ENCODE measurements at places on chromosomes 6 and 20. TPM values are rescaled to one million over a fixed set of nuclear protein-coding genes. Genes with fewer than 3 reads are reported as not detected.

GRCh38 chr6:30149858-30150550, 11.0 kb downstream of the TRIM10 start:
- no peak for DNase-seq

AP5S1 gene
- total RNA-seq, result 17.2 TPM

GRM1 gene
- total RNA-seq, result 0.09 TPM

GRCh38 chr6:20069021-20069522, 143.2 kb downstream of the MBOAT1 start:
- DNase-seq, result no peak

C20orf144 gene
- not detected for total RNA-seq

DNA sequence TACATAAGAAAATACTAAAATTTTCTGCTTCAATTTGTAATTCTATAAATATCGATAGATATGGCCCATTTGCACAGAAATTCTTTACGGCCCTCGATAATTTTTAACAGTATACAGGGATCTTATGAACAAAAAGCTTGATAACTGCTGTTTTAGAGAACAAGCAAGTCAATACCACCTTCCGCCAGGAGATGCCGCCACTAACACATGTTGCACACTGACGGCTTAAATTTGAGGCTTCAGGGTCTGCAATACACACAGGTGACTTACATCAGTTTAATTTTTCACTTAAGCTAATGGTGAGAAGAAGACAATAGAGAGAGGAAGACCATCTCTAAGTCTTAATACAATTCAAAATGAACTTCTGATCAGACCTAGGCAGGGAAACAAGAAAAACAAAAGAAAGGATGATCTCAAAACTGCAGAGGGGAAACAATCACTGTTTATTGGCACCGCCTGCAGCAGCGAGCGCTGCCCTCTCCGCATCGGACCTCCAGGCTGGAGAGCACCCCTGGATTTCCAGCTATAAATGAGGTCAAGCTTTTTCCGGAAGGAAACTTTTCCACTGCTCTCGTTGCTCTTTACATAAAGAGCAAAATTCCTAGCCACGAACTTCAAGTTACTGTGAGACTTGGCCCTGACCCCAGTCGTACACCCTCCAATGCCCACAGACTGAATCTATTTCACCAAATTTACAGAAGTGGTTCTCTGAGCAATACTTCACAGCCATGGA, 53.9 kb downstream of the OTOR start:
- peak; percentile 81 for DNase-seq

GRCh38 chr6:27757307-27757706, 154.9 kb downstream of the OR2B2 start:
- peak; percentile 78 for DNase-seq

DNA sequence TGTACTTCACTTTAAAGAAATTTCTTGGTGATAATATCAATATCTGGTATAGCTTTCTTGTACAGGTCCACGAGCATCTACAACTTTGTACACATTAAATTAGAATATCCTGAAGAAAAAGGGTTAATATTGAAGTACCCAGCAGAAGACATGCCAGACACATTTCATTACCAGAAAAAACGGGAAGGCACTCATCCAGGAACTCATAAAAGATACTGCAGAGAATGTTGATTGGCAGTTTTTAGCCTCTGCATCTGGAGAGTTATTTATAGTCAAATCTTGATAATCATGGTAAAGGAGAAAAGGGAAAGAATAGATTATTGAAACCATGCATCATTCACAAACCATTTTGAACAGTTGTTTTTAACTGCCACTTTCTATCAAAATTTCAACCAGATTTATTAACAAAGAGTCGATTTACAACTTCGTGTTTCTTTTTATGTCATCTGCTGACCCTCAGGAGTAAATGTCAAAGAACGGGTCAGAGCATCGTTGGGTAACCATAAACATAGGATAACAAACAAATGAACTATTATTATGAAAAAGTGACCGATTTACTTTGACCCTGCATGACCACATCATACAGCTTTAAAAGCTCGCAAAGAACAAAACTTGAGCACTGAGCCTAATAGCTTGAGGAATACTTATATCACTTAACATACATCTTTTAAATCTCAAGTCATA, 229.2 kb upstream of the SGK1 start:
- no peak for DNase-seq

POM121L2 gene
- not detected for total RNA-seq

GRCh38 chr6:150142097-150142669, 661 bp upstream of the PPP1R14C start:
- DNase-seq, result no peak

- DNase-seq, result no peak
These were observed 61.2 kb upstream of the NRSN1 start for GRCh38 chr6:24064832-24065231.

PARD6B gene
- total RNA-seq, result 3.7 TPM

RIPPLY2 gene
- total RNA-seq, result not detected

TRIM40 gene
- total RNA-seq, result not detected

GRCh38 chr6:117444600-117444999, 18.9 kb upstream of the ROS1 start:
- no peak for DNase-seq

- peak; percentile 95 for DNase-seq
These were observed 120.5 kb upstream of the PRSS16 start for GRCh38 chr6:27126815-27127537.

ITPR3 gene
- total RNA-seq, result 9.1 TPM

MYL9 gene
- 2,431 TPM for total RNA-seq

TGM3 gene
- total RNA-seq, result not detected

GRCh38 chr20:16477632-16478031, 95.6 kb downstream of the KIF16B start:
- no peak for DNase-seq
